ENCODE measurements at places on chromosomes 5 and 9. TPM values are rescaled to one million over a fixed set of nuclear protein-coding genes. Genes with fewer than 3 reads are reported as not detected.

Gene LIX1
- total RNA-seq: not detected

Gene FAM78A
- 13.7 TPM for total RNA-seq

DNA sequence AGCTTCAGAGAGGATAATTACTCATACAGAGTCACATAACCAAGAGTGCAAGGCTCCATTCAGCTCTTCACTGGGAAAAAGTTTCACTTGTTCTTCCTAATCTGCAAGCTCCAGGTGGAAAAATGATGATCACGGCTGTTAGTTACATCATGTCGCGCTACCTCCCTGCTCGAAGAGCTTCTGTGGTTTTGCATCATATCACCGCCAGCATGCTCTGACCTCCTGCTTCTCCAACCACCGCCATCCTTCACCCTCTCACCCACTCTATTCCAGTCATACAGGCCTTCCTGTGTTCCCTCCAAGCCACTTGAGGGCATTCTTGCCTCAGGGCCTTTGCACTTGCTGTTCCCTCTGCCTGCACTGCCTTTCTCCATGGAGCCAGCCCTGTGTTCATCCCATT, 47.1 kb downstream of the COL27A1 start:
- no peak for DNase-seq

- peak; percentile 62 for DNase-seq
Observed at GRCh38 chr9:35696520-35697215, 6.9 kb upstream of the TPM2 start.

GRCh38 chr9:126236273-126236672, 90.4 kb upstream of the MVB12B start:
- no peak for DNase-seq

Gene NR5A1
- total RNA-seq: not detected
